ENCODE measurements at places on chromosomes 16 and 17. TPM values are rescaled to one million over a fixed set of nuclear protein-coding genes. Genes with fewer than 3 reads are reported as not detected.

DNA sequence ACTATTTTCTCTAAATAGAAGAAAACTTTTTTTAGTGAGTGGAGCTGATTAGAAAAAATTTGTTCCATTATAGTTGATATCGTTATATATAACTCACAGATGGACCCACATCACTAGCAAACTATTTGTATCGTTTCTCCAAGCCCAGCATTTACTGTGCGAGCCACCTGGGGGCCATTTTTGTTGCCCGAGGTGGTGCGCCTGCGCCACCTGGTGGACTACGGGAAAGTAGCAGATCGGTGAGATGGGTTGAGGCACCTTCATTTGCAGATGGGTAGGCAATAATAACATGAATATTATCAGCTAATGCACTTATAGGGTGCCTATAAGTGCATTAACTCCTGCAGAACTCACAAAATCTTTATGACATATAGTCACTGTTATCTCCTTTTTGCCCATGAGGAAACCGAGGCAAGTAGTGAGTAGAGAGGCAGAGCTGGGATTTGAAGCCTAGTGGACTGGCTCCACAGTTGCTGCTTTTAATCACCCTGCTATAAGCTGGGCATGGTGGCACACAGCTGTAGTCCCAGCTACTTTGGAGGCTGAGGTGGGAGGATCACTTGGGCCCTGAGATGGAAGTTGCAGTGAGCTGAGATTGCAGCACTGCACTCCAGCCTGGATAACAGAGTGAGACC lies 23.2 kb upstream of the NTN1 start:
- H3K36me3 ChIP-seq: no peaks in the 10 kb centered on the region
- H3K27ac ChIP-seq: no peak overlapping the region
- H3K4me3 ChIP-seq: no peak overlapping the region
- peaks cover 21% of the 10 kb centered on the region for H3K27me3 ChIP-seq
- H3K4me1 ChIP-seq: peaks cover 7% of the 10 kb centered on the region

VMO1 gene
- 8.2 TPM for total RNA-seq

DNA sequence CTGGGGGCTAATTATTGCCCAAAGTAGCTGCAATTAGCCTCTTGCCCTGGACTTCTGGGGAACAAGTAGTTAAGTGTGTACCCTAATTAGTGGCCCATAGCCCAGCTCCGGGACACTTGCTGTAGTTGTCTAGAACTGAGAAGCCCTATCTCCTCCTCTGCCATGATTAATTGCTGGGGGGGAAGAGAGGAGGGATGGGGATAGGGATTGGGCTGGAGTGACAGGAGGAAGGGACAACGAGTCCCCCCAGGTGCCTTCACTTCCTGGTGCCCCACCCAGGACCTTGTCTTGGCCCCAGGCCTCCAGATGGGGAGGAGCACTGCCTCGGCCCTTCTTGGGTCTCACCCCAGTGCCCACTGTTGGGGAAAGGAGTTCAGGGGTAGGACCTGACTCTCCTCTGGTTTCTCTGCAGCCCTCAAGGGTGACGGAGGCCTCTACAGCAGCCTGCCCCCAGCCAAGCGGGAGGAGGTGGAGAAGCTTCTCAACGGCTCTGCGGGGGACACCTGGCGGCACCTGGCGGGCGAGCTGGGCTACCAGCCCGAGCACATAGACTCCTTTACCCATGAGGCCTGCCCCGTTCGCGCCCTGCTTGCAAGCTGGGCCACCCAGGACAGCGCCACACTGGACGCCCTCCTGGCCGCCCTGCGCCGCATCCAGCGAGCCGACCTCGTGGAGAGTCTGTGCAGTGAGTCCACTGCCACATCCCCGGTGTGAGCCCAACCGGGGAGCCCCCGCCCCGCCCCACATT lies 17.4 kb downstream of the NGFR start:
- DNase-seq: no peak
- no peak overlapping the region for H3K4me3 ChIP-seq
- no peak overlapping the region for H3K27ac ChIP-seq
- peaks cover 78% of the 10 kb centered on the region for H3K4me1 ChIP-seq
- H3K27me3 ChIP-seq: peaks cover 11% of the 10 kb centered on the region

MYH13 gene
- total RNA-seq: 0.31 TPM

DNA sequence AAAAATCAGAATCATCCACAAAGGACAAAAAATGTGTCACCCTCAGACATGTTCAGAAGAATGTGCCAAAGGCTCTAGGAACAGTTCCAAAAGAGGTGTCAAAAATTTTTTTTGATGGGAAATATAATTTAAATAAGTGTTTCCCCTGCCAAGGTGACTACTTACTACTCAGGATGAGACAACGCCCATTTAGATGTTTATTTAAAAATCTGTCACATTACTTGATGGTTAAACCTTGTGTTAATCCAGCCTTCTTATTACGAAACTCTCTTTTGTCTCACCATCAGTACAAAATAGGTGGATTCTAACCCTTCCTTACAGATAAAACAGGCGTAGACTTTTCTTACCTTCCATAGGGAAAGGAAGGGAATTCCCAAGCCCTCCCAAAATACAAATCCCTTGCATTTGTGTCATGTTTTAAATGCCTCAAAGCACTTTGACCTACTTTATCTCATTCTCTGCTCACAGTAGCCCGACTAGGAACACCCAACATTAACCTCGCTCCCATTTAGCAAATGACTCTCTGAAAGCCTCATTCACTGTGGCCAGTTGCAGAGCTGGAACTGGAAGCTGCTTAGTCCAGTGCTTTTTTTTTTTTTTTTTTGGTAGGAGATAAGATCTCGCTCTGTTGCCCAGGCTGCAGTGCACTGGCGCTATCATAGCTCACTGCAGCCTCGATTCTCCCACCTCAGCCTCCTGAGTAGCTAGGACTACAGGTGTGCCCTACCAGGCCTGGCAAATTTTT lies 5.8 kb upstream of the GNA13 start:
- H3K4me3 ChIP-seq: no peak overlapping the region
- no peak overlapping the region for H3K27ac ChIP-seq
- no peaks in the 10 kb centered on the region for H3K27me3 ChIP-seq
- no peak for DNase-seq
- peaks cover 9% of the 10 kb centered on the region for H3K4me1 ChIP-seq

- H3K4me3 ChIP-seq: no peak overlapping the region
- no peaks in the 10 kb centered on the region for H3K27me3 ChIP-seq
- H3K36me3 ChIP-seq: no peaks in the 10 kb centered on the region
- peaks cover 20% of the 10 kb centered on the region for H3K4me1 ChIP-seq
- DNase-seq: no peak
Measured at GRCh38 chr17:80095038-80095843, 6.1 kb upstream of the GAA start.

GRCh38 chr17:16398270-16399267 lies 16.8 kb upstream of the TRPV2 start:
- H3K27me3 ChIP-seq: no peaks in the 10 kb centered on the region
- H3K4me1 ChIP-seq: no peaks in the 10 kb centered on the region
- DNase-seq: no peak
- H3K36me3 ChIP-seq: no peaks in the 10 kb centered on the region
- H3K27ac ChIP-seq: no peak overlapping the region

DNA sequence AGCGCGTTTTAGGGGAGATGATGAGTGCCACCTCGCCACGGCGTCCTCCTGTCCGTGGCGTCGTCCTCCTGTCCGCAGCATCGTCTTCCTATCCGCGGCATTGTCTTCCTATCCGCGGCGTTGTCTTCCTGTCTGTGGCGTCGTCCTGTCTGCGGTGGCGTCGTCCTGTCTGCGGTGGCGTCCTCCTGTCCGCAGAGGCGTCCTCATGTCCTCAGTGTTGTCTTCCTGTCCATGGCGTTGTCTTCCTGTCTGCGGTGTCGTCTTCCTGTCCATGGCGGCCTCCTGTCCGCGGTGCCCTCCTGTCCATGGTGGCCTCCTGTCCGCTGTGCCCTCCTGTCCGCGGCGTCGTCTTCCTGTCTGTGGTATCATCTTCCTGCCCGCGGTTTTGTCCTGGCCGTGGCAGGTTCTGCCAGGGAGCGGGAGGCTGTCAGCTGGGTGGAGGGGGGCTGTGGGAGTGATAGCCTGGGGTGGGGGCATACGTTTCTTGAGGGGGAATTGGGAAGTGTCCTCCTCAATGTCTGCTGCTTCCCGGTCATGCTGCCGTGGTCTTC lies 30.9 kb downstream of the TBCD start:
- no peak for DNase-seq
- no peaks in the 10 kb centered on the region for H3K27me3 ChIP-seq
- peaks cover 33% of the 10 kb centered on the region for H3K36me3 ChIP-seq
- peak overlapping the region; percentile 1 for H3K27ac ChIP-seq
- no peak overlapping the region for H3K4me3 ChIP-seq

C16orf82 gene
- total RNA-seq: not detected

GRCh38 chr16:79191933-79192332 lies 408.6 kb downstream of the MAF start:
- no peak overlapping the region for H3K4me3 ChIP-seq
- H3K27ac ChIP-seq: no peak overlapping the region
- no peaks in the 10 kb centered on the region for H3K4me1 ChIP-seq
- H3K36me3 ChIP-seq: no peaks in the 10 kb centered on the region
- H3K27me3 ChIP-seq: no peaks in the 10 kb centered on the region

DNA sequence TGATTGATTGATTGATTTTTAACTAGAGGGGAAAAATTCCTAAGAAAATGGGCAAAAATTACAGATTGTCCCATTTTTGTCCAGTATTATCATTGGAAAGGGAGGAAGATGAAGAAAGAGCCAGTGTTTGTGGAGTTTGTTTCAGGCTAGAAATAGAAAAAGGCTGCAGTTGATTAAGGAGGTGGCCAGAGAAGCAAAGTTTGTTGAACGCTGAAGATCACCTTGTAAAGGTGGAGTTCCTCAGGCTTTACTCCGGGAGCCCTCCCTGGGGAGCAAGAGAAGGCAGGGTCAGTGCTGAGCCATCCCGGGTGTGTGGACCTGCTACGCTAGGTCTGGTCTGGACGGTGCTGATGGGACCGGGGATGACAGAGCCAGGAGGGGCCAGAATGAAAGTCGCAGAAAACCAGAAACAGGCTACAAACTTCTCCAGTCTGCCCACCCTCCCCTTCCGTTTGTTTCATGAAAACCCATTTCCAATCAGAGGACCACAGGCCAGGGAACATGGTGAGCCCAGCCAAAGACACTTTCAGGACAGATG lies 222.6 kb upstream of the FOXF1 start:
- peaks cover 91% of the 10 kb centered on the region for H3K27me3 ChIP-seq
- no peak overlapping the region for H3K4me3 ChIP-seq
- no peak for DNase-seq
- no peaks in the 10 kb centered on the region for H3K36me3 ChIP-seq
- H3K27ac ChIP-seq: no peak overlapping the region

- H3K27ac ChIP-seq: no peak overlapping the region
- no peaks in the 10 kb centered on the region for H3K4me1 ChIP-seq
- peak; percentile 43 for DNase-seq
- no peak overlapping the region for H3K4me3 ChIP-seq
- no peaks in the 10 kb centered on the region for H3K36me3 ChIP-seq
Measured at GRCh38 chr16:78362524-78363135, 263.2 kb downstream of the WWOX start.

- H3K4me3 ChIP-seq: no peak overlapping the region
- H3K36me3 ChIP-seq: peaks cover 3% of the 10 kb centered on the region
- H3K4me1 ChIP-seq: peaks cover 29% of the 10 kb centered on the region
- no peak overlapping the region for H3K27ac ChIP-seq
- no peak for DNase-seq
Measured at GRCh38 chr17:6476076-6476809, 32.0 kb downstream of the PIMREG start.

PRAC1 gene
- total RNA-seq: not detected
